GM12878 (cell line): ENCODE measurements at places on chromosomes 16 and 17. TPM values are rescaled to one million over a fixed set of nuclear protein-coding genes. Genes with fewer than 3 reads are reported as not detected.

GRCh38 chr17:40470932-40471828, 27.9 kb downstream of the IGFBP4 start:
- no peak for DNase-seq

- DNase-seq, result peak; percentile 45
Observed at GRCh38 chr16:53094013-53094630, 39.3 kb downstream of the CHD9 start.

- no peak for DNase-seq
Observed at GRCh38 chr16:10579965-10580882, at the start of gene EMP2. Gene EMP2, minus strand, starts transcription at chr16:10580598. Its CDS starts 32,981 bp downstream, at chr16:10547617.

GRCh38 chr17:14205992-14206461, 30.6 kb downstream of the CDRT15 start:
- DNase-seq, result no peak

The TBC1D3I gene
- total RNA-seq, result 0.41 TPM in 1 of 2 replicates, not detected in the other

DNA sequence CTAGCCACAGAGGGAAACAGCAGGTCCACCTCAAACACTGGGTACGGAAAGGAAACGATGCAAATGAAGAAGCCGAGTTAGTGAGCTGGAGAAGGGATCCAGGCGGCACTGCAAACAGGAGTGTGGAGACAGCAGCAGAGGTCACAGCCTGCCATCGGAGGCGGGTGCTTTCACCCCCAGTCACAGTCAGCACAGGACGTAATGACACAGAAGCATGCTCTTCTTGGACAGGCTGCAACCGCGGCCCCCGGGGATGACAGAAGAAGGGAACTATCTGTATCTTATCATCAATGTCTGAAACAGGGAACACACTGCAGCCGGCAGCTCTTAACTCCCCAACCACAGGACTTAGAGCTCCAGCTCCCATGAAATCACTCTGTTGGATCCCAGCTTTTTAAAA, 16.1 kb upstream of the SLC38A8 start:
- no peak for DNase-seq

DNA sequence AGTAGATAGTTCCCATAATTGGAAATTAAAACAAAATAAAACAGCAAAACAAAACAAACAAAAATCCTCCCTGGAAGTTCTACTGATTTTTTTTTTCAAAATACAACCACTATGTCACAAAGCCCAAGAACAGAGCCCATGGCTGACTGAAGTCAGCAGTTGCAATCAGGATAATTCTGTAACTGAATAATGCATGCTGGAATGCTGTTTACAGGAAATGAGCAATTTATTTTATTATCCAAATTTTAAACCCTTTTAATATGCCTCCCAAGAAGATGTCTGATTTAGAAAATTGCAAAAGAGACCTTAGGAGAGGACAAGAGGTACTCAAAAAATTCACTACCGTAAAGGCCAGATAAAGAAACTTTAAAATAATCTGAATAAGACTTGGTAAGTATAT, 578.2 kb downstream of the TOX3 start:
- DNase-seq, result no peak

The MPP2 gene
- total RNA-seq, result 0.21 and 0.56 TPM in 2 replicates

GRCh38 chr17:21199856-21200255, 14.1 kb downstream of the TMEM11 start:
- DNase-seq, result no peak

The EVI2B gene
- total RNA-seq, result 51.0 and 52.7 TPM in 2 replicates

- DNase-seq, result no peak
Observed at GRCh38 chr16:84604477-84605013, 13.3 kb downstream of the COTL1 start.

DNA sequence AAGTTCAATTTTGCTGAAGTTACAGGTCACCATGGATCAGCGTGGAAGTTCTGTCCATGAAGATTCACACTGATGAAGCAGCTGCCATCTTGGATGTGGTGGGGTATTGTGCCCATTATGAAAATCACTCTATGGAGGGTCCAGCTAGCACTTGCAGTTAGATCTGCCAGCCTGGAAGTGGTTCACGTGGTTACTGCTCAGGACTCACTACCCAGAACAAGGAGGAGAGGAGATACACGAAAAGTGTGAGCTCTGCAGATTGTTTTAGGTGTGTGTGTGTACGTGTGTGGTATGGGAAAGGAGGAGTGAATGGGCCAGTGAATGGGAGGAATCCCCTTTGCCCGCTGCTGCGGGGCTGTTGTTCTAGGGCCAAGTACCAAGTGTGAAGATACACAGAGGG, 333.4 kb downstream of the MAF start:
- DNase-seq, result no peak

GRCh38 chr16:25546791-25547190, 145.0 kb upstream of the HS3ST4 start:
- DNase-seq, result no peak

The ABCA9 gene
- total RNA-seq, result 0.24 and 0.49 TPM in 2 replicates

The CACNG4 gene
- 0.08 TPM in 1 of 2 replicates, not detected in the other for total RNA-seq

DNA sequence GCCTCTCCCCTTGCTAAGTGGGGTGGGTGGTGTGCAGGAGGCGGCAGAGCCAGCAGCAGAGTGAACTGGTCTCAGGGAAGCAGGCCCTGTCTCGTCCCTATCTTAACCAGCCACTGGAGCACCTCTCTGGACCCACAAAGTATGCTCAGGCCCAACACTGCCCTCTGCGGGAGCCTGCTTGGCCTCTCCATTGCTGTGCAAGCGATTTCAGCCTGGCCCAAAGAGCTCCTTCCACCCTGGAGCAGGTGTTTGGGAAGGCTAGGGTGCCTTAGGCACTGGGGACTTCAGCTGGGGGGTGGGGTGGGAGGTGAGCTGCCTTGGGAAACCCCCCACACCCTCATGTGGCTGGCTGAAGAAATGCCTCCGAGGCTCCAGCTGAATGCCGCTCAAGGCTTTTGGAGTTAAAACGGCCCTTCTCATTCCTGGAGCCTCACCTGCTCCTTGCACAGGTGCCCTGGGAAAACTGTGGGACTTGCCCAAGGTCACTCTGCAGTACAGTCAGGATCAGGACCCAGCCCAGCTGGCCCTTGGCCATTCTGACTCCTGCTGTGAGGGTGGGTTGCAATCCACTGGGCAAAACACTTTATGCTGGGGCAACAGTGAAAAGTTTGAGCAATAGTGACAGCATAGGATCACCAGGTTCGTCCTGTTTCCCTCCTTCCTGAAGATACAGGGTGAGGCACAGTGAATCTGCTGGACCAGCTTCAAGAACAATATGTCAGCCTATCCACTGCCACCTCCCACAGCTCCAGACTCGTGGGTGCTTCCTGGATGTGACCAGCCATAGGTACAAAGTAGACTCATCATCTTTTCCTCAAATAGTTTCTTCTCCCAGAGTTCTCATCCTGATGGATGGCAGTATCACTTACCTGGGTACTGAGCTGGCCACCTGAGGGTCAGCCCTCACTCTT, 5.9 kb upstream of the UBE2O start:
- DNase-seq, result no peak

The RHBDL1 gene
- 1.0 and 1.3 TPM in 2 replicates for total RNA-seq

DNA sequence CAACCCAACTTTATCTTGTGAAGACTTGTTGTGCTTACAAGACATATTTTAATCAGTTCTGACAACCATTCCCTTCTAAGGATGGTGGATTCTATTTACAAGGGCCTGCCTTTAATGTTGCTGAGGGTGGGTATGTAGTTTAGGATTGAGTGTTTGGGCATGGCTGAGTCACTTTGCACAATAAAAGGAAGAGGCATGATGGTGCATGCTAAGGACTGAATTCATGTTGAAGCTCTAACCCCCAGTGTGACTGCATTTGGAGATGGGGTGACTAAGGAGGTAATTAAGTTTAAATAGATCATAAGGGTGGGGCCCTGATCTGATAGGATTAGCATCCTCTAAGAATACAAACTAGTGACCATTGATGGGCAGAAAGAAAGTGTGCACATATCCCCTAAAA, 196.1 kb upstream of the HS3ST3A1 start:
- DNase-seq, result no peak

DNA sequence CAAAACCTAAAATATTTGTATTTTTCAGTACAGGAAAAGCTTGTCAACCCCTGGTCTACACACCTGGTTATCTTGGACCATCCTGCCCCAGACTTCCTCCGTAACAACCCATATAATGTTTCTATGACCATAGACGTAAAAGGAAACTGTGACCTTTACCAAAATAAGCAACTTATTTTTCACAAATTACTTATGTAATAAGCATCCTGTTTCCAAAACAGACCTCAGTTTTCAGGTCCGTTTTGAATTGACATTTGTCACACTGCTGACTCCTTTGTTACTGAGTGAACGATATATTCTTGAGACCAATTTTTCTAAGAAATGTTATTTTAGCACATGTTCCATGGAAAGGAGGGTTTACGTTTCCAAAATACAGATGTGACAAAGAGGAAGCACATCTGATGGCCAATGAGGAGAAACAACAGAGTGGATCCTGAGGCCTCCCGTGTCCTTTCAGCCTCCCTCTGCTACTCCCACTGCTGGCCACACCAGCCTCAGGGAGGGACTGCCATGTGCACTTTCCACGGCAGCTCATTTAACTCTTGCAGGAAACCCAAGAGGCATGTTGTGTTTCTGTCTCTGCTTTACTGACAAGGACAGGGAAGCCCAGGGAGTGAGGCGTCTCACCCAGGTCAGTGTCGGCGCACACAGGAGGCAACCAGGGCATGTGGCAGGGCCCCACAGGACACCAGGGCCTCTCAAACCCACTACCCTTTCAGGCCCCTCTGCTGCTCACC, 20.1 kb upstream of the ALDH3A1 start:
- no peak for DNase-seq

The GPR142 gene
- not detected in 2 replicates for total RNA-seq

GRCh38 chr16:1054660-1055556, 17.6 kb upstream of the SSTR5 start:
- no peak for DNase-seq

DNA sequence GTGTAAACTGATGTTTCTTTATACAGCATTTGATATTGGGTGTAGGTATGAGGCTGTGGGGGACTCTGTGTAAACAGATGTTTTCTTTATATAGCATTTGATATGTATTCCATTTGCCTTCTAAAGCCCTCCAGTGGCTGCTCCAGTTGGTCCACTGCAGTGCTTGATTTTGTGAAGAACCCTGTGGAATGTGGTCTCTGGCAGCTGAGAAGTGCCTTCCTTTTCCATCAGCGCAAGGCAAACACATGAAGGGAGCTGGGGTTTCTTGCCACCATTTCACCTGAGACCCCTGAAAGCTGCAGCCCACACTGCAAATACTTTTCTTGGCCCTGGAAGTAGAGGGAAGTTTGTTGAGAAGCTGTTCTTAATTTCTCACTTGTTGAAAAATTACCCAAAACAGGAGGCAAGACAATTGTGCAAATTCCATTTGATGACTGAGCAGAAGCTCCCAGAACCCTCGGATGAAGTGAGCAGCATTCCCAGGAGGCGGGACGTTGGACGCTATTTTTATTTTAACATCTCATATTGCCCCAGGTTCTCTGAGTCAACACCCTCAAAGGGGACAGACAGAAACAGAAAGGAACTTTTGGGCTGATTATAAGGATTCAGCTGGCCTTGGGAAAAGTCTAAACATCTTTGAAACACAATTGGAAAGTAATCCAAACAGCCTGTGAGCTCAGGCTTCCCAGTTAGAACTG, 158.5 kb upstream of the RPH3AL start:
- no peak for DNase-seq
